Activated T-cell treated with anti-CD3 and anti-CD28 coated beads for 48 hours (primary cell): ENCODE measurements at places on chromosomes 16 and 17.

DNA sequence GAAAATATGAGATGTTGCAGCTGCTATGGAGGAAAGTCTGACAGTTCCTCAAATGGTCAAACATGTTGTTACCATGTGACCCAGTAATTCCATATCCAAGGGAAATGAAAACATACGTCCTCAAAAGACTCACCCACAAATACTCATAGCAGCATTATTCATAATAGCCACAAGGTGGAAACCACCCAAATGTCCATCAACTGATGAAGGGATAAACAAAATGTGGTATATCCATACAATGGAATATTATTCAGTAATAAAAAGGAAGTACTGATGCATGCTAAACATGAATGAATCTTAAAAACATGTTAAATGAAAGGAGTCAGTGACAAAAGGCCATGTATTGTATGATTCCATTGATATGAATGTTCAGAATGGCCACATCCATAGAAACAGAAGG lies 140.2 kb downstream of the PITPNC1 start:
- no peak for DNase-seq

- no peak for DNase-seq
Measured at GRCh38 chr16:56800355-56800754, 64.7 kb upstream of the SLC12A3 start.

DNA sequence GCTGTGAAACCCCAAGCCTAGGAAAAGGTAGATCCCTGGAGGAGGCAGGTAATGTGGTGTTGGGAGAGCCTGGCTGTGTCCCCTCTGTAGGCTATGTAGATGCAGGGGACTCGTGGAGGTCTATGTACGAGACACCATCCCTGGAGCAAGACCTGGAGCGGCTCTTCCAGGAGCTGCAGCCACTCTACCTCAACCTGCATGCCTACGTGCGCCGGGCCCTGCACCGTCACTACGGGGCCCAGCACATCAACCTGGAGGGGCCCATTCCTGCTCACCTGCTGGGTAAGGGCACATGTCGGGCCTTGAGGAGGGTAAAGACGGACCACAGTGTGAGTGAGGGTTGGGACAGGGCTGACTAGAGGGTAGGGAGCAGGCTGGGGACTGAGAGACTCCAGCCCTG lies 12.0 kb downstream of the ACE start:
- no peak for DNase-seq

- DNase-seq, result no peak
Measured at GRCh38 chr17:16214190-16215001, 938 bp downstream of the NCOR1 start.

- no peak for DNase-seq
Measured at GRCh38 chr17:2002767-2003329, 22.3 kb downstream of the RTN4RL1 start.

- no peak for DNase-seq
Measured at GRCh38 chr17:53722407-53722806, 100.3 kb upstream of the KIF2B start.

- no peak for DNase-seq
Measured at GRCh38 chr17:80187090-80187489, 17.3 kb downstream of the CARD14 start.

GRCh38 chr16:1146409-1146808 lies 6.5 kb upstream of the CACNA1H start:
- DNase-seq, result no peak

DNA sequence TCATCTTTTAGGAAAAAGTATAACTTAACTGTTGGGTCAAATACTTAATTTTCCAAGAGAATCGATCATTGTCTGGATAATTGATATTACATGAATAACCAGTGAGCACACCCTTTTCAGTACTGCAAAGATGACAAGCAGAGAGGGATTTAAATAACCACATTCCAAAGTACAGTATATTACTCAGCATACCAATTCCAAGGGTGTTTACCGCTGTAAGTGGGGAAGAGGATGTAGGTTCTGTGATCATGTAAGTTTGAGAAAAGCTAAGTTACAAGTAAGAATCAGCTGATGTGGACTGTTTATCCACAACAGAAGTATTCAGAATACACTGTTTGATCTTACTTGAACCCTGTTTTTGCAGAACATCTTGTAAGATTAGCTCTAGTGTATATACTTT lies 6.1 kb downstream of the GDE1 start:
- no peak for DNase-seq
